ENCODE measurements at places on chromosomes 7 and 10.
A peak's percentile ranks its signal among the peaks of the same experiment; 100 is the strongest.

- no peak for DNase-seq
These were observed 169.5 kb downstream of the C1GALT1 start for GRCh38 chr7:7351832-7352231.

GRCh38 chr10:13661256-13661655 lies 74.5 kb downstream of the PRPF18 start:
- DNase-seq: no peak

DNA sequence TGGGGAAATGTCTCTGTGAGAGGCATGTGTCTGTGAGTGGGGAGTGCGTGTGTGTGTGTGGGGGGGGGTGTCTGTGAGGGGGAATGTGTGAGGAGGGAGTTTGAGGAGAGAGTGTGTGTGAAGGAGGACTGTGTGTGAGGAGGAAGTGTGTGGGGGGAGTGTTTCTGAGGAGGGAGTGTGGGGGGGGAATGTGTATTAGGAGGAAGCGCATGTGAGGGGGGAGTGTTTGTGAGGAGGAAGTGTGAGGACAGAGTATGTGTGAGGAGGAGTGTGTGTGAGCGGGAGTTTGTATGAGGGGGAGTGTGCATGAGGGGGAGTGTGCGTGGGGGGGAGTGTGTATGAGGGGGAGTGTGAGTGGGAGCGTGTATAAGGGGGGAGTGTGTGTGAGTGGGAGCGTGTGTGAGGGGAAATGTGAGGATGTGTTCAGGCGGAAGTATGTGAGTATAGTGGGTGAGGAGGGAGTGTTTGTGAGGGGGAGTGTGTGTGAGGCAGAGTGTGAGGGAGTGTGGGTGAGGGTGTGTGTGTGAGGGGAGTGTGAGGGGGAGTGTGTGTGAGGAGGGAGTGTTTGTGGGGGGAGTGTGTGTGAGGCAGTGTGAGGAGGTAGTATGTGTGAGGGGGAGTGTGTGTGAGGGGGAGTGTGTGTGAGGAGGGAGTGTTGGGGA lies 21.8 kb upstream of the PTPRN2 start:
- no peak for DNase-seq

DNA sequence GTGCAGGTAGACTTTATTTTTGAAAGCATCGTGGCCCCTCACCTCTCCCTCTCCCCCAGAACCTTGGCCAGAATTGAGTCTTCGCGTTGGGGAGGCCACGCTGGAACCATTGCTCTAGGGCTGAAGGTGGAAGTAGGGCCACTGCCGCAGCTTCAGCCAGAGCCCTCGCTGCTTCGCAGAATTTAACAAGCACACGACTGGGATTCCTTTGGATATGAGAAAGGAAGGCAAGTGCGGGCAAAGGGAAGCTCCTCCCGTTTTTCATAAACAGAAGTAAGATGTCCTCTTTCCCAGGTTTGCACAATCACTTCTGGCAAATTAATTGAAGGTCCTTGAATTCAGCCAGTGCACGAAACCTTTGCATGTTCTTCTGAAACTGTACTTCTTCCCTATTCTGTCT lies 168.1 kb downstream of the CCDC3 start:
- DNase-seq: no peak

- no peak for DNase-seq
These were observed 187.5 kb upstream of the NFE2L3 start for GRCh38 chr7:25964483-25964991.

DNA sequence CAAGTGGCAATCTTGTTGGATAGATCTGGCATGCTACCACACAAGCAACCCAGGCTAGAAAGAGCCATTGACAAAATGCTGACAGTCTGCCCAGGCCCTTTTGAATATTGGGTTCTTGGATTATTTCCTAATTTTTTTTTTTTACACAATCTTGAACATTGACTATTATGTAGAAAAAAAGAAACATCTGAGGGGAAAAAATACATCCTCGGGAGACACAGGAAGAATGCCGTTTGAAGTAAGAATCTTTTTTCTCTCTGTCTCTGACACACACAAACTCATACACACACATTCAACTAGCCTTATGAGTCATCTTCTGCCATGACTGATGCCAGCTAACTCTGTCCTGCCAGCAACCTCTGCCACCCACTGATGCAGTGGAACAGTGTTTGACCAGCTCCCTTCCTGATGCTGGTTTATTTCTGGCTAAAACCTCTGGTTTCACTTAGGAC lies 47.2 kb downstream of the SORBS1 start:
- peak; percentile 4 for DNase-seq

GRCh38 chr7:102295346-102296178 lies 8.9 kb downstream of the SH2B2 start:
- no peak for DNase-seq

DNA sequence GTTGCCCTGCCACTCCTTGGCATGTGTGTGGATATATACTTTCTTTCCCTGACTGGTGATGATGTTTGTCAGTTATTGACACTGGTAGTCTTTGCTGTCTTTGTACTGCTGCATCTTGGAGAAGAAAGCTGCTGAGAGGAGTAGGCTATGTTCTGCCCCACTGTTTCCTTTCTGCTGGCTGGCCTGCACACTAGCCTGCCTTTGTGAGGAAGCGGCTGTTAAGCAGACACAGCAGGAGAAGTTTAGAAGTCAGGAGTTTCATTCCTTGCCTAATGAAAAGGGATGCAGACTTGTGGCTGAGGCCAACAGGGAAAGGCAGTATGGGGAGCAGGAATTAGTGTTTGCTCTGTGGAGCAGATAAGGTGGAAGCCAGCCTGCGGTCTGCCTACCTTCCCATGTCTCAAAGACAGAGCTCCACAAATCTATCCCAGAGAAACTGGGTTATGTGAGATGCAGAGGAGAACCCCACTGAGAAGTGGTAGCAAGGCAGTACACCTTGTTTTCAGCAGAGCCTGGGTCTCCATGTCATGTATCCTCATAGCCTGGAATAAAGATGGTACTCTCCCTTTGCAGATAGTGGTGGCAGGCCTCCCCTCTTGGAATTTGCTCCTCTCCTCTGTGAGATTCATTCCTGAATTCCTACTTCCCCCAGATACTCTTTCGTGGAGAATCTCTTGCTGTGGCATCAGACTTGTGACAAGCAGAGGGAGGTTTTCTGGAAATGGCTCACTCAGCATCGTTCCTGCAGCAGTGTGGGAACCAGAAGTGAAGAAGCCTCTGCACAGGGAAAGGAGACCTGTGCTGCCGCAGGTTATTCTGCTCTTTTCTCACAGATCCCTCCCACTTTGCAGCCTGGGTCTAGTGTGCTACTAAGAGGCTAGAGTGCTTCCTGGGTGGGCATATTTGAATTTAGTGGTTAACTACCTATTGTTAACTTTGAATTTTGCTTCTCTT lies 130.2 kb downstream of the LRRC4 start:
- no peak for DNase-seq

- DNase-seq: no peak
These were observed 52.3 kb downstream of the RBM33 start for GRCh38 chr7:155696747-155697146.

DNA sequence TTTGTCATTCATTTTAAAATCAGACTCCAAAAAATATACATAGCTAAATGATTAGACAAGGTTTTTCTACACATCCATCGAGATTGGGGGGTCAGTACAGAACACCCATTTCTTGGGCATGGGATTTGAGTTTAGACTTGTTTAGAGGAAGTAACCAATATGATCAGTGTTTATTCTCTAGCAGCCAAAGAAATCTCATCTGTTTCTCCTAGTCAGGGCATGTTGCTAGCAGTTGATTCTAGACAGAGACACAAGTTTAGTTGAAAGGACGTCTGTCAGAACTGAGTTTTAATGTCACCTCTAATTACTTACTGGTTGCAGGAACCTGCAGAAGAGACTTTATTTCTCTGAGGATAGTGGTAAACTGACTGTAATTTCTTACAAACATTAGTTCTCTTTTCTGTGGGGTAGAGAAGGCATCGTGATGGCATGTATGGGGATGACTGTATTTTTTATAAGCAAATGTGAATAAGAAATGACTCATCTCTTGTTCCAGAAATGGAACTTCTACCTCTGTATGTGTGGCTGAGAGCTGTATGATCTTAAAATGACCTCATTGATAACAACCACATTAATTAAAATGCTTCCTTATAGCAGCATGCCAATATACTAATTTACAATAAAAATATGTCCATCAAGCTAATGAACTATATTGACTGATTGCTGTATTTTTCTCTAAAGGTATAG lies 30.6 kb upstream of the RHOBTB1 start:
- no peak for DNase-seq

DNA sequence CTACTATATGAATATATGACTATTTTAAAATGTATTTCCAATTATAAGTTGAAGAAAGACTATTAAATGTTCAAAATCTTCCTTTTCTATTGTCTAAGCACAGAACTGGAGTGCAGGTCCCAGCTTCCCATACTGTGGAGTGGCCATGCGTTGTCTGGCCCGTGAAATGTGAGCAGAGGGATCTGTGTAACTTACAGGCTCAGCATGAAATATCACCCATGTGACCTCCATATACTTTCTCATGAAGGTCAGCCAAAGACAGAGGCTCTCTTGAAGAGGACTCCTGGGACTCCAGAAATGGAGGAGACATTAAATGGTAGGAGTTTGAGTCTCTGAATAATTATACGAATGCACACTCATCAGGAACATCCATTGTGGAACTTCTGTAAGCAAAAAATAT lies 92.4 kb upstream of the CAV2 start:
- no peak for DNase-seq

GRCh38 chr7:150631866-150632864 lies at the start of gene GIMAP6:
Gene GIMAP6, minus strand, starts transcription at chr7:150632385. Its CDS starts 2,243 bp downstream, at chr7:150630142.
- DNase-seq: no peak

GRCh38 chr10:15715619-15716227 lies 4.0 kb downstream of the ITGA8 start:
- DNase-seq: no peak

DNA sequence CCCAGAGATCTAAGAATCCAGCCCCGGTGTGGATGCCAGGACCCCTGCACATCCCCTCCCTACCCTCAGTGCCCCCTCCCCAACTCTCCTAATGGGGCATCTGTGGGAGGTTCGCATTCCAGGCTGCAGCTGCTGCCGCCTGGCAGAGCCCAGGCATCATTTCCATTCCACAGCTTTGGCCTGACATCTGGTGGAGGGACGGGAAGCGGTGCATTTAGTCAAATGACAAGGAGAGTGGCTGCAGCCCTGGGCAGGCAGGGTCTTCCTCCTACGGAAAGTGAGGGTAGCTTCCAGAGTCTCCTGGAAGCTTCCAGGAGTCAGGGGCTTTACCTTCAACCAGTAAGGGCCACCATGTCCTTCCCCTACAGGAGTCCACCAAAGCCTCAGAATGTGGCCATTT lies 30.8 kb downstream of the PRLHR start:
- DNase-seq: no peak
